CD14-positive monocyte (primary cell): ENCODE measurements at places on chromosomes 7 and 10.

- no peak for DNase-seq
Observed at GRCh38 chr7:149851449-149851848, 13.3 kb downstream of the ZNF862 start.

DNA sequence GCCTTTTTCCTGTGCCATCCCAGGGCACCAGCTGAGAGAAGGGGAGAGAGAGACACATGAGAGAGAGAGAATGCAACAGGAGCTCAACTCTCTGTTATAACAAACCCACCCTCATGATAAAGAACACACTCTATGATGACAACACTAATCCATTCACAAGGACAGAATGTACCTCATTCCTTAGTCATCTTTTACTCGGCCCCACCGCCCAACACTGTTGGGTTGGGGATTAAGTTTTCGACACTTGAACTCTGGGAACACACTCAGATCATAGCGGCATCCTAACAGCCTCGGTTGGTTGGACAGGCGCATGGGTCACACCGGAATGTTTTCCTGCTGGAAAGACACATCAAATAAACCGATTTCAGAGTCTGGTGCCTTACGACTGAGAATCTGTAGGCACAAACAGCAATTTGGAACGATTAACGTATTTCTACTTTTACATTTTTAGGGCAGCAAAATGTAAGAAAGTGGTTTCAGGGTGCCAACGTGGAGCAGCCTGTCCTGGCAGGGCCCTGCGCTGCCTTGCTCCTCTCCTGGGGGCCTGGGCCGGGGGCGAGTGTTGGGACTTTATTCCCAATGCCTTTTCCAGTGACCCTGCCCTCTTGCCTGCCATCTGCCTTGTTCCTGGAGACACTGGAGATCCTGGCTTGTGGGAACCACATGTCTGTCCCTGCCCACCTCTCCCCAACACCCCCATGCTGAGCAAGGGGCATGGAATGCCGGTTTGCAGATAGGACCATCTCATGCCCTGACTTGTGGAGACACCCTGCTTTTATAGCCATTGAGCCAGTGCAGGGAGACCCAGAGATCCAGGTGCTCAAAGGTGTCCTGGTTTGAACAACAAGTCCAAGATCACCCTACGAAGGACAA is 287.0 kb downstream of the TCERG1L start:
- DNase-seq, result no peak

GRCh38 chr7:116697761-116698160 is 25.8 kb downstream of the MET start:
- DNase-seq, result no peak

GRCh38 chr10:68800211-68800610 is 27.1 kb upstream of the STOX1 start:
- no peak for DNase-seq

DNA sequence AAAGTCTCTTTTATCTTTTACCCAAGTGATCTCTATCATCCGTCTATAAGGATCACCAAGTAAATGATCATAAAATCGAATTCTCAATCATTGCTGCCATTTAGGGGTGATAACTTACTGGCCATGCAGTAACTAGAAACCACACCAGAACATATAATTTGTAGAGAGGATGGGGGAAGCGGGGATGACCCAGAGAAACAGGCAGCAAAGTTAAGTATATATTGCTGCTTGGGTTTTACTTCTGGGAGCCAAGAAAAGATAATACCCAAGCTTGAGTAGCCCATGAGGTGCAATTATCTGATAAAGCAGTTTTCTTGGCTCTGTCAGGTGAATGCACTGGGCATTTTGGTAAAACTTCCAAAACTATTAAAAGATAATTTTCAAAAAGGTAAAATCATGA is 18.9 kb downstream of the EXOC6 start:
- no peak for DNase-seq

DNA sequence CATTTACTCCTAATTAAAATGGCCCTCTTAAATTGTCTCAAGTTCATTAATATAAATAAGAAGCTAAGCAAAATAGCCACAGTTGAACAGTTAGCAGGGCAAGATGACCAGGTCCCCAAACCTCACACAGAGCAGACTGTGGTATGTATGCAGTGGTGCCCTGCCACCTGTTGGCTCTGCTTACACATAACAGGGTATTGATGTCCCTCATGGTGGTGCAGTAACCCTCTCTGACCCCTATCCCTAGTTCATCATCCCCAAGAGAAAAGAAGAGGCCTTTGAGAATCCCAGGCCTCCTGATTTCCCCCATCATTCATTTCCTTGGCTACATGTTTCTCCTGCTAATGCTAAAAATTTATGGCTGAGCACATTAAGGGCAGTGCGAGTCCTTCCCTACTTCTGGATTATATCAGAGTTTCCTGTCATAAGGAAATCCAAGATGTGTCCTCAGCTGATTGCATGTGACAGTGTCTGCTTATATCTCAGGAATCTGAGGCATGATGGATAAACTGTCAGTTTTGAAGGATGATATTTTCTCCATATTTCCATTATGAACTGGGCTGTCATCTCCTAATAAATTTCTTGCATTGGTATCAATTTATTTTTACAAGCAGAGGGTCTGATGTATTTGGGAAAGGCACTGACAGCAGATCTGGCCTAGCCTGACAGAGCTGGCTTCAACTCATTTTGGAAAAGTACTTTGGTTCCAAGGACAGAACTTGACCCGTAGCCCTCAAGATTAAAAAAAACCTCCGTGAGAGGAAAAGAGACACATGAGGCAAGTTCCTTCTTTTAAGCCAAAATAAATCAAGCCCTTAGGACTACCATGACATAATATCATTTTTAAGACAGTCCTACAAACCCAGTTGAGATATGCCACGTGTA is 880.6 kb downstream of the LRMDA start:
- peak; percentile 18 for DNase-seq

DNA sequence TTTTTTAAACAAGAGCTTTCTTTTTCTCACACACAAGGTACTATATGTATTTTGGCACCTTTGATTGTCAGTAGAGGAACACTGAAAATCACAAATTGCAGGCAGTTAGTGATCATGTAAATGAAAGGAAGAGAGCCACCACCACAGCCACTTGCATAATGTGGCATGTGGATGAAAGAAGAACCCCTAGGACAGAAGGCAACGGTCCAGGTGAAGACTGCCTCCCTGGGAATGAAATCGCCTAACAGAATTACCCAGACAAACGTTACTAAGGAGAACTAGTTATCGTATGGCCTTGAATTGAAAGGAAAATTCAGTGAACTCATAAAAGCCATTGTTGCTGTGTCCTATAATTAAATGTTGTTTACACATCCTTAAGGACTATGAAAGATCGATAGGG is 41.2 kb upstream of the PTPRZ1 start:
- DNase-seq, result no peak

DNA sequence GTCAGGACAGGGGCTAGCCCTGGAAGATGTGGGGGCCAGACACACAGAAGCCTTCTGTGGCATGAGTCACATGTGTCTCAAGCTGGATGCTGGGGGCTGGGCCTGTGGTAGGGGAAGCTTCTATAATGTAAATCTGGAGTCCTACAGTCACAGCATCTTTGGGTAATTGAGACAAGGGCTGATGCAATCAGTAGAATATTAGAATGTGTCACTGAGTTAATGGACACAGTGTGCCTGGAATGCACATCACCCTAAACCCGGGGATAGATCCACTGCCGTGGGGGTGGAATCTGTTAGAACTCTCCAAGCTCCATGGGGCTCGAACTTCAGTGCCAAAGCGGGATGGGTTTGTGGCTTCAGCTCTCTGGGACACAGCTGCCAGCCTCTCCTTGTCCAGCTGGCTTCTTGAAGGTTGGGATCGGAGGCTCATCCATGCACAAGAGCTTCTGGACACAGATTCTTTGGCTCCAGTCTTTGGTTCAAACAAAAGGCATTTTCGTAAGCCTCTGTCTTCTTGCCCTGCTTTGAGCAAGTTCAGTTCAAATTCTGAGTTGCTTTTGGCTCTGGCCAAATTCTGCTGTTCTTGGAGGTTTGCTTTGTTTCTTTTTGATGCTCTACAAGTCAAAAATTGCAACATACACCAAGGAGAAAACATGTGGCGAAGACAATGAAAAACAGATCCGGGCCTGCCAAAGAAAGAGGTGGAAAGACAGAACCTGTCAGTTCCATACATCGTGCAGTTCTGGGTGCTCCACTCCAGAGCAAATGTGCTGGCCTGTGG is 194.8 kb upstream of the ZNF32 start:
- DNase-seq, result no peak

GRCh38 chr7:16840094-16840493 is 35.3 kb upstream of the AGR2 start:
- DNase-seq, result no peak

- no peak for DNase-seq
Observed at GRCh38 chr7:55124989-55125875, 106.4 kb downstream of the EGFR start.

DNA sequence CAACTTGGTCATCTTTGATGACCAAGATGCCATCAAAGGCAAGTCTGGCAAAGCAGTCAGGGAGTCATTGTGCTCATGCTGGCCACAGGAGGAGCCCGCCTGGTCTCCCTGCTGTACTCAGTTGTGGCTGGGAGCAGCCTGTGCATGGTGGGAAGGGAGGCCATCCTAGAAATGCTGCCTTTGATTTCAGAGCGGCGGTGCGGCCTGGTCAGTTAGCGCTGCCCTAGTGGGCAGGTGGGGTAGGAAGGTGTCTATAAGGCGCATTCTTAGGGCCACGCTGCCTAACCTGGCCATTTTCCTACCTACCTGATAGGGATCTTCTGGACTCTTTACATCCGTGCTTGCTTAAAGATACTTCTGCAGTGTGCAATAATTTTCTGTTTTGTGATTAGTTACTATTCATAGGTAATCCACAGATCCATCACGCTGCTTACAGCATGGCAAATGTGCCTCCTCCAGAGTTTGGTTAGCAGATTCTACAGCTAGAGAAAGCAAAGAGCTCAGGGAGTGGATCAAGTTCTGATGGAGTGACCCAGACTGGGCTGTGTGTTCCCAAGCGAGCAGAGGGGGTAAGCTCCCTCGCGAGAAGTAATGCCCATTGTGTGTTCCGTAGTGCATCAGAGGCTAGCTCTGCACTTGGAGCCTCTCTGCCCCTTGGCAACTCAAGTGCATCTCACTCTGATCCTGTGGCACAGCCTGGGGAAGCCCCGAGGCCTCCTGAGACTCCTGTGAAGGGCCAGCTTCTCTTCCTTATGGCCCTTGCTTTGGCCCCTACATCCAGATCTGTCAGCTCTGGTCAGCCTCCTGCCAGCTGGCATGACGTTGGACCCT is 970.1 kb upstream of the ZNF722 start:
- DNase-seq, result no peak

- peak; percentile 57 for DNase-seq
Observed at GRCh38 chr7:39741942-39742623, 118.7 kb downstream of the RALA start.

- DNase-seq, result no peak
Observed at GRCh38 chr7:51269321-51269720, 47.3 kb downstream of the COBL start.

GRCh38 chr7:91126762-91127161 is 137.5 kb upstream of the FZD1 start:
- DNase-seq, result no peak

DNA sequence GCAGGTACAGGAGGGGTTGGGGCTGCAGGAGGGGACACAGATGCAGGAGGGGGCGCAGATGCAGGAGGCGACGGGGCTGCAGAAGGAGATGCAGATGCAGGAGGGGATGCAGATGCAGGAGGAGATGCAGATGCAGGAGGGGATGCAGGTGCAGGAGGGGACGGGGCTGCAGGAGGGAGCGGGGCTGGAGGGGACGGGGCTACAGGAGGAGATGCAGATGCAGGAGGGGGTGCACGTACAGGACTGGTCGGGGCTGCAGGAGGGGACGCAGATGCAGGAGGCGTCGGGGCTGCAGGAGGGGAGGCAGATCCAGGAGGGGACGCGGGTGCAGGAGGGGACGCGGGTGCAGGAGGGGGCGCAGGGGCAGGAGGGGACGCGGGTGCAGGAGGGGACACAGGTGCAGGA is 66.5 kb downstream of the VWA2 start:
- no peak for DNase-seq

- DNase-seq, result no peak
Observed at GRCh38 chr7:130228840-130229502, 21.3 kb downstream of the SSMEM1 start.

DNA sequence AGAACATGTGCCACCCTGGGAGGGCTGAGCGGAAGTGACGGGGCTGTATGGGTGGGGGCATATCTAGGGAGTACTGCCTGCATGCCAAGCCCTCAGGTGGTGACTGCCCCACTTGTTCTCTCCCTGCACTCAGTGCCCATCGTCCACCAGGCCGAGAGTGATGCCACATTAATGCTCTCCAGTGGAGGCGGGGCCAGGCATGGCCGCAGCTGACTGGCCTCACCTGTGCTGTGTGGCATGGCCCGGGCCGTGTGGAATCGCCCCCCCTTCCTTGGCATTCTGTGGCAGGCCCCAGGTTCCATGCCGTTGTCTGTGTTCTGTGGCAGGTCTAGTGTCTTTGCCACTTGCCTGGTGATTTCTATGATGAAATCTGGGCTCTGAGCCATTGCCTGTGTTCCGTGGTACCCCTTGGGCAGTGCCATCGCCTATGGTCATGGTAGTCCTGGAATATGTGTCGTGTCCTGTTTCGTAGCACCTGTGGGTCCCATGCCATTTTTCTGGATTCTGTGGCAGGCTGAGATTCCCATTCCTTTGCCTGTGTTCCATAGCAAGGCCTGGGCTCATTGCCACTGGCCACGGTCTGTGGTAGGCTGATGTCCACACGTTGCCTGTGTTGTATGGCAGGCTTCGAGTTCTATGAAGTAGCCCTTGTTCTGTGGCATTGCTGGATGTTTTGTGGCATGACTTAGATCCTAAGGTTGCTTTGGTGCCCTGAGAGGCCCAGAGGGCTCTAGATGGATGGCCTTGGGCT is 8.9 kb downstream of the FLNC start:
- DNase-seq, result no peak

GRCh38 chr7:30147223-30147622 is 12.4 kb downstream of the MTURN start:
- DNase-seq, result no peak

- DNase-seq, result no peak
Observed at GRCh38 chr7:120949998-120950538, 509 bp upstream of the ING3 start.

DNA sequence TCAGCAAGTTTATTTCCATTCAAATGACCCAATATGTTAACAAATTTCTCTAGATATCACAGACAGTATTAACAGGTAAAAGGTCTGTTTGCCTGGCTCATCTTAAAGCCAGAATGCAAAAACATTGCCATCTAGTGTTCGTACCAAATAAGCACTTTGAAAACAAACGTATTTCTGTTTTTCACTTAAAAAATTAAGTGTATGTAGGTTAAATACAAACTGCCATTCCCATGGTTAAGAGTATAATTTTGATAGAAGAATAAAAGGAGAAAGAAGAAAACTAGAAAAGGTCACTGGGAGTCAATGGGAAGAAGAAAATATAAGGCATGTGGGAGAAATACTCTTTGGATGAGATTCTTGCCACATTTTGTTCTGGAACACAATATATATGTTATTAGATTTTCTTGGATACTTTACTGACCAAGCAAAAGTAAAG is 51.0 kb downstream of the ORC5 start:
- DNase-seq, result no peak
